ENCODE measurements at places on chromosomes 11 and 22.

DNA sequence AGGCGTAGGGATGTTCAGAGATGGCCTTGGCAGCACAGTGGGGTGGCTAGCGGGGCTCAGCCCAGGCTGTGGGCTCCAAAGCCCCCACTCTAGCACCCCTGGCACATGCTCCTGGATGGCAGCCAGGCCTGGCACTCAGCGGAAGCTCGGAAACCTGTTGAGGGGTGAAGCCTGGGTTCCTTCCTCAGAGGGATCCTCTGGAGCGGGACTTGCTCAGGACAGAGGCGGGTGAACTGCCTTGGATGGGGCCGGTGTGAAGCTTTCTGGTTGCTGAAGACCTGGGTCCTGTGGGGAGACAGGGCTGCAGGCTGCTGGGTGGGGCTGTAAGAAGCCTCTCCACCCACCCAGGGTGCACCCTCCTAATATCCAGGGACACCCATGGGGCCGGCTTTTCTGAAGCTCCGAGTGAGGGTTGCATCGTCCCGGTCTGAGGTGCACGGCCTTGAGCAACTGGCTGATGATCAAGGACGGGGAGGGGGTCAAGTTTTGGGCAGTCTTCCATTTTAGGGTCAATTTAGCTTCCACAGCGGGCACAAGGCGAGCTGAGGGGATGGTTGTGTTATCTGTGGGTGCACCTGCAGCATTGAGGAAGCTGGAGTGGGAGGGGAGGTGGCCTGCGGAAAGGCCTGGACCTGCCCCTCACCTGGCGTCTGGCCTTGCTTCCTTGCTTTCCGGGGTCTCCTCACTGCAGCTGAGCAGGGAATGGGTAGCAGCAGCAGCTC, 5.2 kb downstream of the MRGPRE start:
- DNase-seq = no peak

- no peak for DNase-seq
Observed at GRCh38 chr11:129285402-129285786, 90.3 kb upstream of the BARX2 start.

DNA sequence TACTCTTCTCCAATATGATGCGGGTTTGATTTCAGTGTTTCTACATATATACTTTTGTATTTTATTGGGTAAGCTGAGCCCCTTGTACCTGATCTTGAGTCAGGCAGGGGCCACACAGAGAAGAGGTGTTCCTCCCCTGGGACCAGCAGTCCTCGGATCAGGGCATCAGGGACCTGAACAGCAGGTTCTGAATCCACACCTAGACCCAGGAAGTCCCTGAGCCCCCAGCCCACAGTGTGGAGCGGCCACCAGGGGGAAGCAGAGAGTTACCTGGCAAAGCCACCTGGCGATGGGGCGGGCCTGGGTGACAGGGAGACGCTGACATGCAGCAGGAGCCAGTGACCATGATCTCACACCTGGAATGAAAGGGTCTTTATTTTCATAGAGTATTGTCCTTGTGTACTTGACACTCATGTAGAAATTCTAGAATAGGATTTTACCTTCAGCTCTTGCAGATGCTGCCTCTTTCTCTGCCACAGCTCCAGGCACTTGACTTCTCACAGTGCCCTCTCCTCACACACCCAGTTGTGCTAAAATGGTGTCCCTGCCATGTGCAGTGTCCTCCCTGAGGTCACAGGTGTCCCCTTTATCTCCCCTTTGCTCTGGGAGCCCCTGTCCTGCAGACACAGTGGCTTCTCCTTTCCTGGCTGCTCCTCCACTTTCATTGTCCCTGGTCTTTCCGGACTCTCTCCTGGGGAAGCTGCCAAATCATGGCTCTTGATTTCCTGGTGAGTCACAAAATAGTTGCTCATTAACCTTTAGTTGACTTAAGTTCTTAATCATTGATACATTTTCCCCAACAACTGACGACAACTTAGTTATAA, 48.5 kb downstream of the GGTLC2 start:
- DNase-seq = peak; percentile 56

- peak; percentile 73 for DNase-seq
Observed at GRCh38 chr11:5123802-5124521, 14.2 kb downstream of the OR52A5 start.

DNA sequence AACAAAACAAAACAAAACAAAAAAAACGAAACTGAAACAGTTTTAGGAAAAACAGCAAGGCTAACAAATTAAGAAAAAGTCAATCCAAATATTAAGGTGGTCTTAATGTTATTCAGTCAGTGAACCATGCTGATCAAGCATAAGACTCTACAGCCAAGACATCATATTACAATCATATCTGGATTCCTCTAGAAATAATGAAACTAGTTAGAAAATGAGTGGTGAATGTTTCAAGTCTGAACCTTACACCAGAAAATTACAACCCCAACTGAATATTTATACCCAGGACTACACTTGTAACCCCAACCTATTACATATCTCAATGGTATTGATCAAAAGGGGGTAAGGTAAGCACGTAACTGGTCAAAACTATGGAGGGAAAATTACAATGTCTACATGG, 48.8 kb downstream of the ACAT1 start:
- no peak for DNase-seq

GRCh38 chr11:102064316-102064715, 17.1 kb downstream of the CFAP300 start:
- DNase-seq = no peak

- DNase-seq = no peak
Observed at GRCh38 chr22:25069758-25070481, 117.4 kb downstream of the KIAA1671 start.

DNA sequence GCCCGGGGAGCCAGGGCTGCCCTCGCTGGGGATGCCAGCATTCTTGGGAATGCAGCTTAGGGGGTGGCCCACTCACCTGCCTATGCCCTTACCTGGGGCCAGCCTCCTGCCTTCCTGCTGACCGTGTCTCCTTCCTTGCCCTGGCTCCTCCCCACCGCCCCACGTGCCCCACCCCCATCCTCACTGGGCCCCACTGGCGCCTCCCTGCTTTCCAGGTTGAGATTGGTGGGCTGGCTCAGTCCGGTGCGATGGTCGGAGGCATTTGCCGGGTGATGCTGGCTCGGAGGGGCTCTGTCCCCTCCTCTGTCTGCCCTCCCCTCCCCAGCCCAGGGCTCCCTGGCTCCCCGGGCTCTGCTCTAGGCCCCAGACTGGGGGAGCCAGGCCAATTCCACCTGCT, 34.1 kb upstream of the GRAMD4 start:
- DNase-seq = no peak

GRCh38 chr11:69121021-69121420, 34.7 kb upstream of the SMIM38 start:
- no peak for DNase-seq

GRCh38 chr11:31680770-31681169, 130.4 kb downstream of the PAX6 start:
- DNase-seq = no peak

DNA sequence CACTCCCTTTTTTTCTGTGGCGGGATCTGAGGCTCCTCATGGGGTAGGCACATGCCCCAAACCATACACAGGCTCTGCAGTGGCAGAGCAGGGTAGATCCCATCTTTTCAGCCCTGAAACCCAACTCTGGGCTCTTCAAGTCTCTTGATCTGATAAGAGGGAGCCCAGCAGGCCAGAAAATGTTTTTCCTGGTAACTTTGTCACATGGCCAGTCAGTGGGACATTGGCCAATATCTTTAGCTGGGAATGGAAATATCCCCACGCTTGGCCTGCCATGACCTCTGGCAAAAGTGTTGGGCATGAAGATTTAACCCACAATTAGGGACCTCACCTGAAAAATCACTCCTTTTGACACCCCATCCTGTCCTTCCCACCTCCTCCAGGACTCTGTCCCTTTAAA, 8.1 kb downstream of the INPP5J start:
- no peak for DNase-seq

DNA sequence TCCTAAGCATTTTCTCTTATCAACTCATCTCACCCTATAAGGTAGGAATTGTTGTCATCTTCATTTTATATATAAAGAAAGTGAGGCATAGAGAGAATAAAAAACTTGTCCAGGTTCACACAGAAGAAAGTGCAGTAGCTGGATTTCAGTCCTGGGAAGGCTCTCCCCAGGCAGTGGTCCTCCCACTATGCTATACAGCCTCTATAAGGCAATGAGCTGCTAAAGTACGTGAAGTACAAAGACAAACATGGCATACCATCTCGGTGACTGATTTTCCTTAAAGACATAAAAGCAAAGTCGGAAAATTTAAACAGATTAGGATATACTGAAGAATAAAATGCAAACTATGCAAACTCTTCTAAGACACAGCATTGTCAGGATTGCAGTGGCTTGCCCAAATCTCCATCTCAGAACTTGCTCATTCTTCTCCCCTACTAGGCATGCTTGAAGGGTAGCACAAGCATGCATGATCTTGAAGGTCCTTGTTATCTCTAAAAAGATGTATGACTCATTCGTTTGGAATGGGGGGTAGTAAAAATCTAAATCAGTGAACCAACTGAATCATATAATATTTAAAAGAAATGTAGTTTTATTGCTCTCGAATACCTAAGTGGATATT, 97.8 kb upstream of the CSNK2A3 start:
- no peak for DNase-seq

GRCh38 chr11:57214098-57214417, 23.0 kb downstream of the APLNR start:
- no peak for DNase-seq

All from NCI-H2081 (cell line).